CD4-positive, alpha-beta T cell treated with Interferon alpha-2 for 1 hour (primary cell): ENCODE measurements at places on chromosomes 2 and 18.

DNA sequence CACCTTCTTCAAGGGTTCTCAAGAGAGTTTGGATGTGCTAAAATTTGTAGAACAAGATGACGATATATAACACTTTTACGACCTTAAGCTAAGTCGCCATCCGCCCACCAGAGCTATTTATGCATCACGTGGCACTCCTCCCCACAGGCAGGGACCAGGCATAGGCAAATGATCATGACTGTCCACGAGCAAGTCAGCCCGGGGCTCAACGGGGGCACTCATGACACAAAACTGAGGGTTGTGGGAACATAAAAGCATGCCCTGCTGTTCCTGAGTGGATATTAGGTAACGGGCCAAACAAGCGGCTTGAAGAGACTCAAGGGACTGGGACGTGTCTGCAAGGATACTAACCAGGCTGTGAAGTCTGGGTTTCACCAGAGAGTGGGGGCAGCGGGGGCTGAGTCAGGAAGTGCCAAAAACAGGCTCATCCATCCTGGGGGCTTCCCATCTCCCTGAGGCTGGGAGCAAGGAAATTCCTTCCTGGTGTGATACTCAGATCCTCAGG lies 58.1 kb downstream of the FAM178B start:
- no peak for DNase-seq

GRCh38 chr2:201930831-201931230 lies 102.8 kb upstream of the FZD7 start:
- DNase-seq, result no peak

GRCh38 chr2:166573391-166573790 lies 79.3 kb upstream of the SCN7A start:
- no peak for DNase-seq

- no peak for DNase-seq
Observed at GRCh38 chr2:212945526-212945925, 205.9 kb downstream of the IKZF2 start.

DNA sequence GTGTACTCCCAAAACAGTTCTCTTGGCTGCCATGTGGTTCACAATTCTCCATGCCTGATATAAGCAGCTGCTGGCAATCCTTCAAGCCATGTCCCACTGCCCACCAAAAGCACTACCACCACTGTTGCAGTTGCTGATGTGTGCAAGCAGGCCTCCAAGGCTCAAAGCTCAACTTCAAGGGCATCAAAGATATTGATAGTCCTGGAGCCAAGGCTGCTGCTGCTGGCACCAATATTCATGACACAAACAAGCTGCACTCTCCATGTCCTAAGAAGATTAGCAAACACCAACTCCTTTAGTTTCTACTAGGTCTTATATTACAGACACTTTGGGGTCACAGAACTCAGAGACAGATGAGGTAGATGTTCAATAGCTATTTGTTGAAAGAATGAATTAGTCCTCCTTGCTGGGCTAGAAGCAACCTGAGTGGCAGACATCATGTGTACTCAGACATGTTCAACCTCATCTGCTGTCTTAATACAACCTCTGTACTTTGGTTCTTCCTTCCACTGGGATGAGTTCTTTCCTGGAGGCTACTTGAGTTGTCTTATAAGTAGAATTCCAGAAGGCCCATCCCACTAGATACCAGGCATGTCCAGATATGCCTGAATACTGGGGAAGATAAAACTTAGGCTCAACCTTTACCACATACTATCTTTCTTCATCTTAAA lies 104.5 kb upstream of the UGP2 start:
- DNase-seq, result no peak
